ENCODE measurements at places on chromosomes 12 and 14.

GRCh38 chr12:53200107-53200457 is 7.0 kb downstream of the ITGB7 start:
- DNase-seq: no peak

DNA sequence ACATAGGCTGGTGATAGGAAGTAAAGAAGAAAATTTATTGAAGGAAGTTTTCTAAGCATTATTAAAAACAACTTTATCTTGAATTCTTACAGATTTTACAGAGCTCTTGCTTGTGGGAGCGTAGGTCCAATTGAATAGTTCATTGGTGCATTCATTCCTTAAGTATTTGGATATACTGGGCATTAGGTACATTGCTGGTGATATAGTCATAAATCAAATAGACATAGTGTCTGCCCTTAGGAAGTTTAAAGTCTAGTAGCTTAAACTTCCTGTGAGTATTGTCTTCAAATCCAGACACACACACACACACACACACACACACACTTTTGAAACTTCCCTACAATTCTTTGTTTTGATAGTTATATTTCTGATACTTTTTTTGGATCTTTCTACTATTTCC is 226.7 kb downstream of the FUT8 start:
- DNase-seq: no peak

GRCh38 chr12:39372204-39372925 is 70.6 kb downstream of the KIF21A start:
- no peak for DNase-seq

DNA sequence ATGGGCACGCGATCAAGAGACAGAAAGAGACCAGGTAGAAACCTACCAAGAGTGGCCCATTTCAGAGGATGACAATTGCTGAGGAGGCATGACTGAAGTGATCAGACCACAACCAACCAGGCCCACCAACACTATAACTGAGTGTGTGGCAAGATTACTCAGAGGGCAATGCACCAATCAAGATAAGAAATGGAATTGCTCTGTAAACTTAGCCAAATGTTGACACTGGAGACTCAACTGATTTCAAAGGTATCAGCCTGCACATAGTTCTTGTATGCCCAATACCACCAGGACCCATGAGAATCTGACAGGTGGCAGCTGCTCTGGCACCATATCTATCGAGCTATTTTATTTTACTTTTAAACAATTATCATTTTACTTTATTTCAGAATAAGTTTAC is 128.9 kb downstream of the FOXN3 start:
- no peak for DNase-seq

DNA sequence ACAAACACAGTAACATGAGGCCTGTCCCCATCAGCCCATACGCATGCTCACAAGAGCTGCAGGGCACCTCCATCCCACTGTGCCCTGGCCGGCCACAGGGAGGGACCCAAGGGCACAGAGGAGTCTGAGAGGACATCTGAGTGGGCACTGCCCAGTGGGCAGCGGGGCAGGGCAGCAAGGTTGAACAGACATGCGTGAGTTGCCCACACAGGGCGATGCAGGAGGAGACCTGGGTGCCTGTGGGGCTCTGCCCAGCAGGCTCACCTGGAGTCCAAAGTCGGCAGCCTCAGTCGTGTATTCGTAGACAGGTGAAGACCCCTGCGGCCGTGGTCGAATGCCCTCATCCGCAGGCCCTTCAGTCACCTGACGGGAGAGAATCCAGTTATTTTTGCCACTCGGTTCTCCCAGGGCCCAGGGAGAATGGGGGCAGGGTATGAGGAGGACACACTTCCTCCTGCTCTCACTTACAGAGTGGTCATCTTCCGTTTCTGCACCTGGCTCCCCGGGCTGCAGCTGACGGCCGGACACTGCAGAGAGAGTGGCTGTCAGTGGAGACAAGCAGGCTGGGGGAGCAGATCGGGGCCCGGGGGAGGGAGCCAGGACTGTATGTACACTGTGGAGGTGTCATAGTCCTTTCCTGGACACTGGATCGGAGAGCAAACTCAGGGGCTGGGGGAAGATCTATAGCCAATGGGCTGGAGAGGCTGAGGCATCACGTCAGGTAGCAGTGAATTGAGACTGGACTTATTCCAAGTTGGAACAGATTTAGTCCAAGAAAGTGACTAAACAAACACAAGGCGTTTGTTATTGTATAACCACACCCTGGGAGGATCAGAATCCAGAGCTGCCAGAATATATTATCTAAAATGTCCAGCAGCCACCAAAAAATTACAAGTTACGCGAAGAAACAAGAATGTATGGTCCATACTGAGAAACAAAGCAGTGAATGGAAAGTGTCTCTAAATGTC is 20.7 kb downstream of the AHNAK2 start:
- no peak for DNase-seq

DNA sequence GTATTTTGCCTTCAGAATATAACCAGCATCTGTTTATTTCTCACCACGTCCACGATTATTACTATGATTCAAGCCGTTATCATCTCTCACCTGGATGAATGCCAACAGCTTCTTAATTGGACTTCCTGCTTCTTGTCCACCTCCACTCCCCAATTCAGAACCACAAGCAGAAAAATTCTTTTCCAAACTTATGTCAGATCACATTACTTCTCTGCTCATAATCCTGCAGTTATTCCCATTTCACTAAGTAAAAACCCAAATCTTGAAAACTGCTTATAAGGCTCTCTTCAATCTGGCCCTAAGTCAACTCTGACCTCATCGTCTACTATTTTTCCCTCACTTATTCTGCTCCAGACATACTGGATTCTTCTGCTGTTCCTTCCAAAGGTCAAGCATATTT is 2.0 kb downstream of the CRY1 start:
- DNase-seq: no peak

- peak; percentile 66 for DNase-seq
Measured at GRCh38 chr14:60206837-60207533, 41.8 kb upstream of the DHRS7 start.

- DNase-seq: peak; percentile 85
Measured at GRCh38 chr12:49783917-49784676, 42.7 kb downstream of the TMBIM6 start.

GRCh38 chr14:51681411-51681810 is 29.7 kb downstream of the FRMD6 start:
- no peak for DNase-seq

DNA sequence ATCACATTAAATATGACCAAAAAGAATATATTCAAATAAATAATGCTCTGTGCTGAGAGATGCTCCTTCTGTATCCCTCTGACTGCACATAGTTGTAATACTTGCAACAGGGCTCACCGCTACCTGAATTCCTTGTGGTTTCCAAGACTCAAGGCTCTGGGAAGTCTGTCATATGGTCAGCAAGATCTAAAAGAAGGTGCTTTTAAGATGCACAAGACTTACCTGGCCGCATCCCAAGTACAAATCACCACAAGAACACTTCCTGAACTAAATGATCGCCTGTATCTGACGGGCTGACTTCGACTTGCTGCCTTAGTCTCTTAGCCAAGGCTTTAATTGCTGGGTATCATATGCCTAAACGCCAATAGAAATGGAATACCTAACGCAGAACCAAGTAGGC is 67.2 kb downstream of the HECTD4 start:
- DNase-seq: no peak

- no peak for DNase-seq
Measured at GRCh38 chr12:114954511-114955055, 270.6 kb upstream of the TBX3 start.

GRCh38 chr14:103833711-103834110 is 13.7 kb downstream of the PPP1R13B start:
- no peak for DNase-seq

Measured in suppressor macrophage treated with lipopolysaccharide for 4 hours (primary cell).